ENCODE measurements at places on chromosomes 5 and 9.
A peak's percentile ranks its signal among the peaks of the same experiment; 100 is the strongest.

- DNase-seq, result peak; percentile 45
Measured at GRCh38 chr5:127097278-127097677, 24.0 kb upstream of the C5orf63 start.

DNA sequence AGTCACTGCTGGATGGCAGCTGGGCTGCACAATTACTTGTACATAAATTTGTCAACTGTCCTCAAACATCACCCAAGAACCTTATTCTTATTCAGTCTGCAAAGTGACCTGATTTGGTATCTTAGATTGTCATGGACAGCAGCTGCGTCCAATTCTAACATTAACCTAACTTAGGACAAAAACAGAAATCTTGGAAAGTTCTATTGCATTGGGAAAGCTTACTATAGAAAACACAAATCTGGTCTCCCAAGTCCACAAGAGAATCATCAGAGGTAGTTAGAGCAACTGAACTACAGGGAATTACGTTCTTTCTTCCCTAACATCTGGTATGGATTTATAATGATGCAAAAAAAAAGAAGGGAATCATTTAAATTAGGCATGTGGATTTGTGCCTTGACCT, 283.9 kb downstream of the NR2F1-AS1 start:
- no peak for DNase-seq

DNA sequence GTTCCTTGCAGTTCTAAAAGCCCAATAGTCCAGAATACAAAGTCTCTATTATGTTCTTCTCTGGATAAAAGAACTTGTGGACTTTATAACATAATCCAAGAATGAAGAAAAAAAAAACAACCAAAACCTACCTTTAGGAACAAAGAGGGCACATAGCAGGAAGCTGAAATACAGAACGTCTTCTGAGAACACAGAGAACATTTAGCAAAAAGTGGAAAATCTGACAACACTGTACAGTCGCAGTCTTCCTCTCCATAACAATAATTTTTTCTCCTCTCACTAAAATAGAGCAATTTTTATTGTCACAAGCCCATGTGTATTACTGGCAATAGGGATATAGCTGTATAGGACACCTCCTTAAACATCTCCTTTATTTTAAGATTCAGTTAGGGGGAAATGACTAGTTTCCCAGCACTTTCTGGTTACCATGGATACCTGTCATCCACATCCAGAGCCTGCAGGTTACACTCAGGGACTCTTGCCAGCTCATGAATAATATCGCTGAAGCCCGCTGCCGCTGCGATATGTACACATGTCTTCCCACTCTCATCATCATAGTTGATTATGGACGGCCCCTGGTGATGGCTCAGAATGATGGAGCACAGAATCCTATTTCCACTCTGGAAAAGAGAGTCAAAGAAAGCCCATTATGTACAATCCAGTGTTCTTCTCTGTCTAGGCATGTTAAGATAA, 106.5 kb downstream of the ANKRD55 start:
- DNase-seq, result peak; percentile 59

GRCh38 chr9:36543916-36544315, 28.8 kb upstream of the MELK start:
- DNase-seq, result peak; percentile 88

GRCh38 chr9:6068983-6069382, 53.6 kb upstream of the RANBP6 start:
- DNase-seq, result no peak

DNA sequence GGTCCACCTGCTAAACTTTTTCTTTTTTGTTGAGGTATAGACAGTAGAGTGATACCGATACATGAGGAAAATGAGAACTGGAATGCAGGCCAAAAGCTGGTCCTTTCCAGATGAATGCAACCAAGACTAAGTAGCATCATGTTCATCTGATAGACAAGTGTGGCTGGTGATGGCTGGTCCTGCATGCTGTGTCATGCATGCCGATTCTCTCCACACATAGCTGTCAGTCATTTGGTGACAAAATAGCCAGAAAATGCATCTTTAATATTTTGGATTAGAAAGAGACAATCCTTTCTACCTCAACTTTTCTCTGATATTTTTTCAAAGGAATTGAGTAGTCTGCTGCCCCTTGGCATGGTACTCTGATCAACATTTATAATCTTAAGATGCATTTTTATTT, 49.9 kb downstream of the ZSWIM6 start:
- no peak for DNase-seq

- DNase-seq, result no peak
Measured at GRCh38 chr9:132356324-132356924, 1.6 kb upstream of the SETX start.

GRCh38 chr9:36250079-36250478, 8.2 kb downstream of the GNE start:
- DNase-seq, result peak; percentile 29

GRCh38 chr5:12679731-12680130, 775.5 kb upstream of the CTNND2 start:
- no peak for DNase-seq

DNA sequence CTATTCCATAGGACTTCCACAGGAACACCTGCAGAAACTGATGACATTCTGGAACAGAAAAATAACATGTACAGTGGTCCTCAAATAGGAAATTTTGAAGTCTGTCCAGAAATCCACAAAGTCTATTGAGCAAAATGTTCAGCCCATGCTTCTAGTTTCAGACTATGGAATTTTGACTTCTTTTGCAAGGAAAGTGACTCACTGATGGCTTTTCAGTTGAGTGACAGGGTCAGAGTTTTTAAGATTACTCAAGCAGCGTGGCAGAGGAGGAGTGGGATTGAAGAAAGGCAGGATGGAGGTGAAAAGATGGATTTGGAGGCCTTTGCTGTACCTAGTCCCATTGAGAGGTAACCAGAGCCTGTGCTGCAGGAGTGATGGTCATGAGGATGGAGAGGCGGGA, 151.5 kb downstream of the GOLPH3 start:
- DNase-seq, result peak; percentile 34

DNA sequence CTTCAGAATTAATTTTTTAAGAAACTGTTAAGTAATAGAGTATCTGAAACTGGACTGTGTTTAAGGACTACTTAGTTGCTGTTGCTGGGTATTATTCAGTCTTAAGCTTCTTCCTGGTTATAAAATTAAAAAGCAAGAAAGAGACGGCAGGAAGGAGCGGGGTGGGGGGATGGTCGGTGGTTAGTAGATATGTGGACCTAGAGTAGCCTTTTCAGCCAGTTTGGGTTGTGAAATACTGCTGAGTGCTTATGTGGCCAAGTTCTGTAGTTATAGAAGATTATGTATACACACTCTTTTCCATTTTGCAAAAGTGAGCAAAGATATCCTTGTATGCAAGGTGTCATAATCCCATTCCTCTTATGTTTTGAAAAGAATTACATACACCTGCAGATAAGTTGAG, 28.5 kb downstream of the TRIO start:
- peak; percentile 78 for DNase-seq

- DNase-seq, result peak; percentile 97
Measured at GRCh38 chr9:129221233-129221632, 43.2 kb upstream of the IER5L start.

DNA sequence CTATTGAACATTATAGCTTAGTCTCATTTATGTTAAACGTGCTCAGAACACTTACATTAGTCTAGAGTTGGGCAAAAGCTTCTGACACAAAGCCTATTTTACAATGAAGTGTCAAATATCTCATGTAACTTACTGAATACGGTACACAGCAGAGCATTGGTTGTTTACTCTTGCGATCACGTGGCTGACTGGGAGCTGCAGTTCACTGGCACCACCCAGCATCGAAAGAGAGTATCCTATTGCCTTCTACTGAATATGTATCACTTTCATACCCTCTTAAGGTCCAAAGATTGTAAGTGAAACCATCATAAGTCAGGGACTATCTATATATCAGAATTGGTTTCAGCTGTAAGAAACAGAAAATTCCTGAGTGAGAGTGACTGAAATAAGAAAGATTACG, 42.6 kb upstream of the OSMR start:
- DNase-seq, result no peak

- no peak for DNase-seq
Measured at GRCh38 chr9:129094387-129095169, 13.7 kb downstream of the DOLPP1 start.

DNA sequence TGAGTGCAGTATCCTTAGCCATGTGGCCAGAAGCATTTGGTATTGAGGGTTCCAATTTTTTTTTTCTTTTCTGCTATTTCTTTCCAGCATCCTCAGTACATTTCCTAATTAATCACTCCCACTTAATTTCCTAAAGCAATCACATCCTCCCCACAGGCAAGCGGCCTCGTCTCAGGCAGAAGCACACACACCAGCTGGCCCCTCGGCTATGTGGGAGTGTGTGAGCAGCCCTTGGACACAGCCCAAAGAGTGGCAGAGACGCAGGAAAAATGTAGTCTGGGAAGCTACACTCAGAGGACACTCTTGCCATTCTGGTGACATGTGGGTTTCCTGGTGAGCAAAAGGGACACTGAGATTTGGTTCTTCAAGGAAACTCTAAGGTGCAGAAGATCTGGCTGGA, 20.7 kb downstream of the SLIT3 start:
- no peak for DNase-seq

- DNase-seq, result no peak
Measured at GRCh38 chr5:38835887-38836286, 9.9 kb upstream of the OSMR start.

- no peak for DNase-seq
Measured at GRCh38 chr9:137295238-137295811, 6.7 kb downstream of the NRARP start.

- no peak for DNase-seq
Measured at GRCh38 chr9:93129286-93129685, 4.8 kb downstream of the NINJ1 start.

- no peak for DNase-seq
Measured at GRCh38 chr5:147601652-147602051, 91.8 kb upstream of the DPYSL3 start.

GRCh38 chr5:86981898-86982297, 285.8 kb upstream of the RASA1 start:
- DNase-seq, result peak; percentile 1

DNA sequence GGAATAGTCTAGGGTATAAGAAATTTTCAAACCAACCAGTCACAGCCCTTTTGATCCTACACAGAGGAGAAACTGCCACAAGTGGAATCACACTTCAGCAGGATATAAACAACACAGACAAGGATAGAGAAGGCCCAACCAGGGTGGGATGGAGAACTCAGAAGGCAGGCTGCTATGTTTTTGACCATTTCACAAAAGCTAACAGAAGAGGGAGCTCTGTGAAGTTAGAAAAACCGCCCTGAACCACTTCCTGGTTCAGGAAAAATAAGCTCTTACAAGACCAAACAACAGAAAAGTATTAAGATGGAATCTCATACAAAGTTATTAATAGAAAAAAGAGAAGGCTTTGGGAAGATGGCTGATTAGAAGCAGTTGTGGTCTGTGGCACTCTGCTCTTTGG, 960 bp upstream of the IFNB1 start:
- DNase-seq, result peak; percentile 13

DNA sequence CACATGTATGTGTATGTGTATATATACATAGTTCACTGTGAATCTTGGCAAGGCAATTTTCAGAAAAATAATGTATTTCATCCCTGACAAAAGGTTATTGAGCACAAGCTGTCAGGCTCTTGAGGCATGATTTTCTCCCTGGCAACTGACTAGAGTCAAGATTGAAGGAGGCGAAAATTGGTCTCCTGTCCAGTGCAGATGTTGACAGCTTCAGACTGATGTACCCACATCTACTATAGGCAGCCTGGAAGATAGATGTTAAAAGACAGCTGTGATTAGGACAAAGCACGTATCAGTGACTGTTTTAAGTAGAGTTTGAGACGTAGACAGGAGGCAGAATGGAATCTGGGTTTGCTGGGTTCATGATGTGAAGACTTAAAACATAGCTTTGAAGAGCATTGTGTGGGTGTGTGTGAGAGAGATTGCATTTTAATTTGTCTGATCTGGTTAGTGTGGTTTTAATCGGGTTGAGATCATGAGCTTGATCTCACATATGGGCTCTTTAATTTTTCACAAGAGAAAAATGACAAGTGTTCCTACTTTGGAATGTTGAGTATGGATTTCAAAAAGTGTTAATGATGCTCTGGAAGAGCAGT, 39.1 kb downstream of the CTNNA1 start:
- DNase-seq, result no peak

- DNase-seq, result no peak
Measured at GRCh38 chr9:127087836-127088235, 34.6 kb downstream of the ANGPTL2 start.

GRCh38 chr5:145937432-145938250, 1.3 kb downstream of the SH3RF2 start:
- peak; percentile 91 for DNase-seq

DNA sequence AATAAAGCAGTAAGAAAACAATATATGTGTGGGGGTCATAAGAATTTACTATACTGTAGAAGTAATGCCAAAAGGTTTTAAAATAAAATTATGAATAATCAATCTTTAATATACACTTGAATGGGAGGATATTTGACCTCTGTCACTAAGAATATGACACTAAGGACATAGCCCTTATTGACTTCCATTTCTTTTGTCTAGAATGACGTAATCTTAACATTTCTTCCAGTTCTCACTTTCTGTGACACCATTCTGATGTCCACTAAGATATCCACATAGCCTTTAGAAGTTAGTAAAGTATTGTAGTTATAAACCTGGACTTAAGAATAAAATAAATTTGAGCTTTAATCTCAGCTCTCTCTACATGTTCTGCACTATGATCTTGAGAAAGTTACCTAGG, 1050.7 kb downstream of the TLE4 start:
- no peak for DNase-seq

GRCh38 chr5:113598926-113599325, 85.4 kb downstream of the YTHDC2 start:
- no peak for DNase-seq

GRCh38 chr5:60578315-60578714, 121.7 kb downstream of the DEPDC1B start:
- peak; percentile 7 for DNase-seq

DNA sequence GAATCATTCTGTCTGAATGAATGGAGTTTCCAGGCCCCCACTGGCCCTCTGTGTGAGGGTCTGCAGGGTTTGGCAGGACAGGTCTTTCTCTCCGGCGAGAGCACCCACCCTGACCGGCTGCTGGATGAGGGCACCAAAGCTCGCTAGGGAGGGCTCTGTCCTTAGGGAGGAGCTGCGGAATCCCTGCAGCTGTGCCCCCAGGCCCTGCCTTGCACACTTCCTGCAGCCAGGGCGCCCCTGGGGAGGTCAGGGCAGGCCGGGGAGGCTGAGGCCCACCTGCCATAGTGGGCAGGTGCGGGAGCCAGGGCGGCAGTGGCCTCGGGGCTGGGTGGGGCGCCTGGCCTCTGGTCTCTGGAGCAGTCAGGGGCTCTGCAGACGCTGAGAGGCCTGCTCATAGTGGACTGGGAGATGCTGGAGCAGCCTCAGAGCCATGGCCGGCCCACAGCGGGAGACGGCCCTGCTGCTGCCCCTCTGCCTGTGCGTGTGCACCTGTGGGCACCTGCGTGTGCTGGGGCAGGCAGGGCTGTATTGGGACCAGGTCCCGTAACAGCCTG, 36.1 kb downstream of the EXOC3 start:
- no peak for DNase-seq

DNA sequence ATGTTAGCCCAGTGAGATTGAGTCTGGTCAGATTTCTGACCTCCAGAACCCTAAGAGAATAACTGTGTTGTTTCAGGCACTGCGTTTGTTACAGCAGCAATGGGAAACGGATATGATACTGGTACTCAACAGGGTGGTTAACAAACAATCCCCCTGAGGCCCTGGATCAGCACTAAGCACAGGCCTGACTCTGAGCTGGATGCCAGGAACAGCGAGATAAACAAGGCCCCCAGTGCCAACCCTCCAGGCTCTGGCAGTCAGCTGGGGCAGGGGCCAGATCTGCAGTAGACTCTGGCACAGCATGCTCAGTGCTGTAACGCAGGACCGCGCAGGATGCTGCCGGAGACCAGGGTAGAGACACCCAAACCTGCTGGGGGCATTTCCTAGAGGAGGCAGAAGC, 22.1 kb downstream of the CPLX2 start:
- no peak for DNase-seq

Measured in M059J (cell line).